ENCODE measurements at places on chromosomes 7 and 10.

DNA sequence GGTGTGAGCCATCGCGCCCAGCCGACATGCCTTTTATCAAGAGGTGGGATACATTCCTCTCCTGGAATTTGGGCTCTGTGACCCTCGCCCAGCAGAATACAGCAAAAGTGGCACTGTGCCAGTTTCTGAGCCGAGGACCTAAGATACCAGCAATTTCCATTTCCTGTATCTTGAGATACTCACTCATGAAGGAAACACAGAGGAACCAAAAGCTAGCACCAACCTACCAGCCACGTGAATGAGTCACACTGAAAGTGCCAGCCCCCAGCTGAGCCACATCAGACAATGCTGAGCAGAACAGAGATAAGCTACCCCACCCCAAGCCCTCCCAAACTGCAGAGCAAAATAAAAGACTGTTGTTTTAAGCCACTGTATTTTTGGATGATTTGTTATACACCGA is 56.3 kb downstream of the CACUL1 start:
- DNase-seq, result peak; percentile 78

DNA sequence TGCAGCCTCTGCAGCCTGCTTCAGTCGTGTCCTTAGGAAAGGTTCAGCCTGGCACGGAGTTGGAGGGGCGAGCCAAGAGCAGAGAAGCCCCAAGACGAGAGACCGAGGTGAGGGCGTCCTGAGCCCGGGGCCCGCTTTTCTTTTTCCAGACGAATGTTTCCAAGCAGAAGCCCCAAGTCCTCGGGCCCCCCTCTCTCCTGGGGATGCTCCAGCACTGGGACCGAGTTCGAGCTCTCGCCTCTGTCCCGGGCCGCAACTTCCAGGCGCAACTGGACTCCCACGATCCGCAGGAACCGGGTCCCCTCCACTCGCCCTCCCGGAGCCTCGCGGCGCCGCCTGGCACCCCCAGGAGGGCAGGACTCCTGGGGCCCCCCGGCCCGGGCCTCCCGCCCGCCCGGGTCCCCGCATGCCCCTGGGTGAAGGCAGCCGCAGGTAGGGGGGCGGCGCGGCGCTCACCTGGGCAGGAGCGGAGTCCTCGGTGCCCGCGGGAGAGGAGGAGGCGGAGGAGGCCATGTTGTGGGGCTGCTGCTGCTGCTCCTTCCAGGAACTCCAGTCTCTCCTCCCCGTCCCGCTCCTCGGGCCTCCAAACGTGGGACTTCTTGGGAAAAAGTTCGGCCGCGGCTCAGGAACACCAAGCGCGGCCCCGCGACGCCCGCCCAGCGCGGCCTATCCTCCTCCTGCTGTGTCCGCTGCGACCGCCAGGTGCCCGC is 45.3 kb upstream of the CDK1 start:
- DNase-seq, result no peak

- DNase-seq, result no peak
Measured at GRCh38 chr10:120184547-120185337, 272.3 kb upstream of the PLPP4 start.

DNA sequence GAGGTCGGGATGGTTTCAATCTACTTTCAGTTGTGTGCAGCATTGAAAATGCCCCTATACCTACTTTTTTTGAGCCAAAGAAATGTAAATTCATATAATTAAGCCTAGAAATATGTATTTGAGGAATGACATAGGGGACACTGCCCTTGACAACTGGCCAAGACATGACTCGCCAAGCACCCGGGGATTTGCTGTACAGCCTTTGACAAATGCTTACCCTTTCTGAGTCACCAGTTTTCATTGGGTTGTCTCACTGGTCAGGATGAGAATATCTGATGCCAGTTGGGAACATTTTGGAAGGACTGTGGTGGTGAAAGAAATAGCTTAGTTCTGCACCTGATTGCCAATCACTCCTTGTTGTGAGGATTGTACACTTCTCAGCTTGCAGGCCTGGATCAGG is 166.8 kb upstream of the HABP2 start:
- peak; percentile 17 for DNase-seq

DNA sequence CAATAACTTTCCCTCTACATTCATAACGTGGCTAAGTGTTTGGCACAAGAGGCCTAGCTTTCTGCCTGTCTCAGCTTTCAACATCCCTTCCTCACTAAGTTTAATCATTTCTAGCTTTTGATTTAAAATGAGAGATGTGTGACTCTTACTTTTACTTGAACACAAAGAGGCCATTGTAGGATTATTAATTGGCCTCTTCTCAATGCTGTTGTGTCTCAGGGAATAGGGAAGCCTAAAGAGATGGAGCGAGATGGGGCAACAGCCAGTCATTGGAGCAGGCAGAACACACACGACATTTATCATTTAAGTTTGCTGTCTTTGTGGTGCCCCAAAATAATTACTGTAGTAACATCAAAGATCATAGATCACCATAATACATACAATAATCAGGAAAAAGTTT is 167.1 kb upstream of the TRIM24 start:
- no peak for DNase-seq

- no peak for DNase-seq
Measured at GRCh38 chr7:130490888-130491804, 739 bp upstream of the MEST start.

DNA sequence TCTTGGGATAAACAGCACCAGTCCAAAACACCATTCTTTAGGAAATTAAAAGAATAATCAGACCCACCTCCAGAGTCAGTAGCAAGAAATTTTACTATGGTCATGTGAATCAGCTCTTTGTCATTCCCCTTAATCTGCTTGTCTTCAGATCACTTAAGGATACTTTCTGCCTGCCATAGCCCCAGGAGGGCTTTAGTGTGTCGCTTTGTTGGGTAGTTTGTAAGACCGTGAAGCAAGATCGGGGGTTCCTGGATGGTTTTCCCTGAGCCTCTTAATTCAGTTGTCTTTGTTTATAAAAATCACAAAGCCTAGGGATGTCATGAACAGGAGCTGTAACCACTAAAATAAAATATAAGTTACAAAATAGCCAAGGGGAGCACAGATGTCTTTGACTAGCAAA is 223.6 kb downstream of the RELN start:
- no peak for DNase-seq

GRCh38 chr10:33529234-33529633 is 194.8 kb upstream of the NRP1 start:
- no peak for DNase-seq
